ENCODE measurements at places on chromosomes 5 and 9. TPM values are rescaled to one million over a fixed set of nuclear protein-coding genes. Genes with fewer than 3 reads are reported as not detected.
A peak's percentile ranks its signal among the peaks of the same experiment; 100 is the strongest.

GRCh38 chr5:129622531-129622930 is 125.4 kb upstream of the MINAR2 start:
- no peak for DNase-seq

- no peak for DNase-seq
Measured at GRCh38 chr9:118567861-118568260, 801.4 kb downstream of the BRINP1 start.

GRCh38 chr5:149796030-149796429 is 65.9 kb downstream of the PPARGC1B start:
- DNase-seq = no peak

- DNase-seq = peak; percentile 83
Measured at GRCh38 chr9:2016408-2017330, 1.5 kb downstream of the SMARCA2 start.

DNA sequence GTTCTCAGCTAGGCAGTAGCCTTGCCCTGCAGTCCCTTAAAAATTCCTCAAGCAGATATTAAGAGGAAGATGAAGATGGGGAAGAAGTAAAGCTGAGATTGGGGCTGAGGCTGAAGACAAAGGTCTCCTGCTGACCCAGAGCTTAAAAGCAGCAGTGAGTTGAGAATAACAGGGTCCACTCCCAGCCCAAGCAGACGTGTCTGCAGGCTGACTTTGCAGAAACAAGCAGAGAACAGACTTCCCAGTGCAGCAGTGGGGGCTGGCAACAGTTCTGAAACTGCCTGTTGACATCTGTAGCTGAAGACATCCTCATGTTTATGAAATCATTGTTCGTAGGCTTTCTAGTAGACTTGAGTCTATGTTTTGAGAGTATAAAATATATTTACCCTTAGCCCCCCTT is 1.1 kb downstream of the CTXN3 start:
- peak; percentile 53 for DNase-seq

The GRIA1 gene
- not detected for total RNA-seq

The CCDC112 gene
- 1.5 TPM for total RNA-seq

The TAF1L gene
- not detected for total RNA-seq

The SPATA6L gene
- total RNA-seq = 1.5 TPM

The IPPK gene
- total RNA-seq = 7.1 TPM

The SYK gene
- 11.9 TPM for total RNA-seq

Measured in ovary (tissue), 10 donors.